ENCODE measurements at places on chromosomes 11 and 22.

- DNase-seq, result no peak
These were observed 473.0 kb downstream of the BRD1 start for GRCh38 chr22:49354516-49355210.

DNA sequence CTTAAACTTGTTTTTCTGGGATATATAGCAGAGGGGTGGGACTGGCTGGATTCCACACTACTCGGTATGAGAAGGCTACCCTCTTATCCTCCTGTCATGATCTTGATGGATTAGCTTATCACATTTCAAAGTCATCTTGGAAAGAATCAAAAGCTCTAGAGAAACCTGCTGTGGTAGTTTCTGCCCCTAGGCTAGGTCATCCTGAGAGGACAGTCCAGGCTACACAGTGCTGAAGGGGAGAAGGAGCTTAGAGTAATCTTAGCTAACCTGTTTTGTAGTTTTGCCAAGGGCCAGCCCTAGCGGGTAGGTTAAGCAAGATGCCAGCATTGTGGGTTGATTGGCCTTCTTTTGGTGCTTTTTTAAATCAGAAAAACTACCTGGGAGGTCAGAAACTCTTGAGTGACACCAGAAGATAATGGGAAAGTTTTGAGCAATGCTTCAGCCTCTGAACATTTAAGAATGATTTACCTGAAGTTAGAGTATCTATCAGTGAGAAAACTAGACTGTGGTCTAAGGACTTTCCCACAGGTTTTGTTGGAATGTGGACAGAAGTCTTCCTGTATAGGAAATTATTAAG lies 21.3 kb downstream of the PIWIL4 start:
- no peak for DNase-seq

DNA sequence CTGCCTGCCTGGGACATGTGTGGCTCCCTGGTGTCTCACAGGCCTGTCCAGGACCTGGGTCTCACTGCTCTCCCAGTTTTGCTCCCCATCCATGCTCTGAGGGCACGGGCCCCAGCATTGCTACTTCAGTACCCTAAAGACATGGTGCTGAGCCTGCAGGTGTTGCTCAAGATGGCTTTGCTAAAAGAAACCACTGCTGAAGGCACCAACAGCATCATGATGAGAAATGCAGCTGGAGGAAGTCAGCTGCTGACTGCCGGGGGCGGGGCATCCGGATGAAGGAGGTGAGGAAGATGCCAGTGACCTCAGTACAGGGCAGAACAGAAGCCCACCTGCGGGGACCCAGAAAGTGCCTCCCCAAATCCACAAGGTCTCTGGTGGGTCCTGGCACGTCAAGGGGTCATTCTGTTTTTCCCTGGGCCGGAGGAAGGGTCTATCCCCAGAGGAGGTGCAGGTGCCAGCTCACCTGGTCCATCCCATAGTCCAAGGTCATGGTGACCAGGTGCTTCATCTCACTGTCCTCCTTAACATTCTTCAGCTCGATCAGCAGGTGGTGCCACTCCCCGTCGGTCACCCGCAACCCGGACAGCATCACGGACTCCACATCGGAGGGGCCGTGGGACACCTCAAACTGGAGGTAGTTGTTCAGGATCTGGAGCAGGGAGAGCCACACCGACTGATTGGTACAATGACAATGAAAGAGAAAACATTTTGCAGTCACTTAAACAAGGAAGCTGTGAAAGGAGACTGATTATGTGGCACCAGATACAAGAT lies 63.9 kb downstream of the TRMU start:
- no peak for DNase-seq

DNA sequence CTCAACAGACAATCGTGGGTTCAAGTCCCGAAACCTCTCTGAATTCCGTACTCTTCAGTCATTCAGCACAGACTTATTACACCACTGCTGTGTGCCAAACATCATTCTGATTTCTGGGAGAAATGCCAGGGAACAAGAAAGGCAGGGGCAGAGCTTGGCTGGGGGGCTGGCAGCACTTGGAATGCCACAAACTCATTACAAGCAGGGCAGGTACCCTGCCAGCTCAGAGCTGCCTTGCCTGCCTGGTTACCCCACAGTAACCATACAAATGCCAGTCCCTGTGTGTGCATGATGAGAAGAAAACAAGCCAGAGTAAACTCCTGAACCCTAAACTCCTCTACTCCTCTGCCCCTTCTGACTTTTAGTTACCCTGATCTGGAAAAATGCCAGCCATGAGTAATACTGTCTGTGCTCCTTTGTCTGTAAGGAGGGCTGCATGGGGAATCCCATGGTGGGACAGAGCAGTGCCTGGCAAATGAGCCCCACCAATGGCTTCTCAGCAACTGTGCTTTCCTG lies 6.9 kb upstream of the RAD9A start:
- no peak for DNase-seq

DNA sequence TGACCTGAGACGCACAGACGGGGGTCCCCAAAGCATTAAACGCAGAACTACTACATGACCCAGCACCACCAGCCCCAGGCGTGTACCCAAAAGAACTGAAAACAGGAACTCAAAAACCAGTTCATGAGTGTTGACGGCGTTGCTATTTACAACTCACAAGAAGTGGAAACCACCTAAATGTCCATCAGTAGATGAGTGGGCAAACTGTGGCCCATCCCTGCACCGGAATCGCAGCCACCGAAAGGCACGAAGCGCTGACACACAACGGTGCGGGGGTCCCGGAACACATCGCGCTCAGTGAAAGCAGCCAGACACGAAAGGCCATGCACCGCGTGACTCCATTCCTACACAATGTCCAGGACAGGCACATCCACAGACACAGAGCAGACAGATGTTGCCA lies 79.2 kb downstream of the TRMU start:
- DNase-seq, result no peak

GRCh38 chr11:60502221-60502775 lies 9.7 kb downstream of the MS4A12 start:
- DNase-seq, result no peak

DNA sequence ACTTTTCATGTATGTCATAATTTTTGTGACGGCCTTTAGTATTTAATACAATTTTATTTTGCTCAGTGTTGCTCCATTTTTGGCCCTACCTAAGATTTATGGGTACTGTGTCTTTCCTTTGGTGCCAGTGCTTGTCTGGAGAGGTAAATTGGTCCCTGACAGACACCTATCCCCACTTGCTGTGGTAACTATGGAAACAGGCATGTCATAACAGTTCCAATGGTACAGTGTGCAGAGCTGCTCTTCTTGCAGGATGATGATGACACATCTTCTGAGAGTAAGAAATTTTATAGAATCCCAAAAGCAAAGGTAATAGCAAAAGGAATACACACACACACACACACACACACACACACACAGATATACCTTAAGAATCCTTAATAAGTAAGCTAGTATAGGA lies 118.5 kb downstream of the ELP4 start:
- DNase-seq, result no peak

- DNase-seq, result no peak
These were observed 13.7 kb downstream of the PAX6 start for GRCh38 chr11:31797190-31798056.

DNA sequence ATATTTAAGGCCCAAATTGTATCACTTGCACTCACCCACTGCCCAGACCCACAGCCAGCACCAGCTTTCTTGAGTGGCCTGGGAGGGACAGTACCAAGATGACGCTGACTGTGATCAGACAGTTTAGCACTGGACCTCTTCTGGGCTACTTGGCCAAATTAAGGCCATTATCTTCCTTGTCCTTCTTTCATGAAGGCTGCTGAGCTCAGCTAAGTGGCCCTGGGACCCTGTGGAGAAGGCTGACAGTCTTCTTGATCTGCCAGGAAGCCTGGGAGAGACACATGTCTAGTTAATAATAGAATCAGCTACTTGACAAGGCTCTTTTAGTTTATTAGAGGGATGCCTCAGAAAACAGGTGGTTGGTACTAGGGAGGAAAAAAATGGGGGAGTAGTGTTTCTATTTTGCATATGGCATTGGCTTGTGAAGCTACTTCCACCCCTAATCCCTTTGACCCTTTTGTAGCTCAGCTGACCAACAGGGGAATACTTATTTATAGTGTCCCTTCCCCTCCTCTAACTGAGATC lies 127.9 kb upstream of the NTM start:
- DNase-seq, result no peak

- no peak for DNase-seq
These were observed 5.1 kb downstream of the VSIG10L2 start for GRCh38 chr11:125950696-125951651.

- no peak for DNase-seq
These were observed 1.4 kb upstream of the APOA5 start for GRCh38 chr11:116792869-116793771.

GRCh38 chr11:116742104-116742503 lies 30.7 kb downstream of the BUD13 start:
- DNase-seq, result no peak

DNA sequence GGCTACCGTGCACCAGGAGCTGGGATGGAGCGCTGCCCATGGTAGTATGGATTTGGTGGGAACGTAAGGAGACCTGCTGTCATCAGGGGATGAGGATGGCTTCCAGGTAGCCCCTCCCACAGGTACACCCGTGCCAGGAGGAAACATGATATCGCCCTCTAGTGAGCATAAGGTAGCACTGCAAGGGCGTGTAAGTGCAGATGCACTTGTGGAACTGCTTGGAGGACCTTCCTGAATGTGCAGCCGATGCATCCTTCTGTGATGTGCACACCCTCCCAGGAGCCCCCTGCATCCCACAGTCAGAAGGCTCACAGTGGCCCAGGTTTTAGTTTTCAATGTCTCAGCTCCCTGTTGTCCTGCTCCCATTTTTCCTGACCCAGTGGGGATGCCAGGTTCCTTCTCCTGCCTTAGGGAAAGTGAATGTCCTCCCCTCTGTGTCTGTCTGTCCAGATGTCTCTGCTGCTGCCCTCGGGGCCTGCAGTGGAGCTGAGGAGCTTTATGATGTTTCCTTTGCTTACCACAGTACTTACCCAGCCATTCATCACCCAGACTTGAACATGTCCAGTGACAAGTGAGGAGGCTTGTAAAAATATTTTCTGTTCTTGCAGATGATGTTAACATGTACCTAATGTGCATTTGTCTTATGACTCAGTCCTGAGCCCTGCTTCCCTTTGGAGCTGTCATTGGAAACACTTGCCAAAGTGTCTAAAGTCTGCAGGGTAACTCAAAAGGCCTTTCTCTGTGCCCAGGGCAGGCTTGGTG lies 49.2 kb downstream of the DBX1 start:
- DNase-seq, result no peak

DNA sequence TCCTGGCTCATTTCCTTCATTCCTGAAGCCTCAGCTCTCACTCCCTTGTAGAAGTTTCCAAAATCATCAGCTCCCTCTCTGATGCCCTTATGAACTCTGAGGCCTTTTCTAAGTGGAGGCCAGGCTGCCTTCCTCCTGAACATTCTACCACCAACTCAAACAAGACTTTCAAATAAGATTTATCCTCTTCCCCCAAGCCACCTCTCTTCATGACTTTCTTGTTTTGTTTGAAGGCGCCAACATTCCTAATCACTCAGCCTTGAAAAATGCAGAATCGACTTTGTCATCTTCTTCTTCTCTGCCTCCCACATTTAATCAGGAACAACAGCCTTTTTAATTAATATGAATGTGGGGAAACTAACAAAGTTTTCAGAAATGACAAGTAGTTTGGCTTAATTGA lies 927.9 kb downstream of the OPCML start:
- no peak for DNase-seq

DNA sequence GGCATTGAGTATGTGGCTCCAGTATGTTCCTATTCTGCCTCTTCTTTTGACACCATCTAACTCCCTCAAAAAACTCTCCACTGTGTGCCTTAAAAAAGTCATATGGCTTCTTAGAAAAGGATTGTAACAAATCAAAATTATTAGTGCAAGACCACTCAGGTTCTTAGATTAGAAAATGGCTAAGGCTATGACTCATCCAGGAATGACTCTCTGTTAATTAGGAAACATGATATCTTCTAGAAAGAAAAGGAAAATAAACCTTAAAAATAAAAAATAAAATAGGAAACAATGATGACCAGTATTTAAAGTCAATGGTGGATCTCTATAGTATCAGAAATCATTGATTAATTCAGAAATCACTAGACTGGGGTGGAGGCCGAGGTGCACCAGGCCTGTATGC lies 21.7 kb downstream of the SLC25A17 start:
- DNase-seq, result no peak

- DNase-seq, result no peak
These were observed 14.4 kb downstream of the KCNJ5 start for GRCh38 chr11:128905345-128906184.
